T-helper 2 cell treated with Interferon-gamma antibody and Interleukin-4, amounts not matched to agents 5 μg/mL and 100 μg/mL, for 36 hours (primary cell): ENCODE measurements at places on chromosomes 2 and 18.

GRCh38 chr2:53087262-53087873 is 680.2 kb upstream of the CHAC2 start:
- H3K36me3 ChIP-seq = no peaks in the 10 kb centered on the region
- DNase-seq = no peak
- no peaks in the 10 kb centered on the region for H3K27me3 ChIP-seq
- no peak overlapping the region for H3K27ac ChIP-seq

DNA sequence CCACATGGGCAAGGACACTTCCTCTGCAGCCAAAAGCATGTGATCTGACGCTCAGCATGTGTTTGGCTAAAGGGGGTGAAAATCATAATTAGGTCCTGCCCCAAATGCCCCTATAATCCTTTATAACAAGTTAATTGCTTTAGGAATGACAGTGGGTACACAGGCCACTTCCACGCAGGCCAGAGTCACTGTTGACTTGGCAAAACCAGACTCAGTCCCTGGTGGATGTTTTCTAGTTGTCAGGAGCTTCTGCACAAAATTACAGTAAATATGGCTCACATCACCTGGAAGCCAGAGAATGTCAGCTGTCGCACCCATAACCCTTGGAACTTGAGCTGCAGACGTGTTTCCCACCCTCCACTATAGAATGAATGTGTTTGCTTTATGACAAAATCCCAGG is 13.3 kb upstream of the PXDN start:
- H3K27ac ChIP-seq = no peak overlapping the region
- no peaks in the 10 kb centered on the region for H3K36me3 ChIP-seq
- H3K4me1 ChIP-seq = no peaks in the 10 kb centered on the region
- no peak overlapping the region for H3K4me3 ChIP-seq
- no peaks in the 10 kb centered on the region for H3K27me3 ChIP-seq

- H3K4me3 ChIP-seq = no peak overlapping the region
- DNase-seq = peak; percentile 32
- H3K27ac ChIP-seq = no peak overlapping the region
- H3K27me3 ChIP-seq = no peaks in the 10 kb centered on the region
Observed at GRCh38 chr2:128178650-128179460, 87.9 kb downstream of the UGGT1 start.

DNA sequence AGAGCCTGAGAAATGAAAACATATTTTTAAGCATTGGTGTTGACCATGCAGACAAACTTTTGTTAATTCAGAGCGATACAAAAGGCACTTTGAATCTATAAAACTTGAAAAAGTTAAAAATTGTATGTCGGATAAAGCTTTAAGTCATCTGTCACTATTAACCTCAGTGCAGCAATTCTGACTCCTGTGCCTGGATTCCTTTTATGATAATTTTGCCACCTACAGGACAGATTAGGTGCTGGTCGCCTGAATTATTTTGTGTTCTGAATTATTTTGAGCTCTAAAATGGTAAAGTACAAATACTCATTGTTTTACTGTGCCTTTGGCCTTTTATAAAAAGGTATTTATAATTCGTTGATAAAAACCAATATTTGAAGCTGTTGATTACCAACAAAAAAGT is 19.4 kb upstream of the RNF138 start:
- H3K4me3 ChIP-seq = no peak overlapping the region
- H3K27ac ChIP-seq = no peak overlapping the region
- H3K4me1 ChIP-seq = peaks cover 41% of the 10 kb centered on the region
- H3K27me3 ChIP-seq = no peaks in the 10 kb centered on the region
- no peak for DNase-seq
- H3K36me3 ChIP-seq = peaks cover 57% of the 10 kb centered on the region

DNA sequence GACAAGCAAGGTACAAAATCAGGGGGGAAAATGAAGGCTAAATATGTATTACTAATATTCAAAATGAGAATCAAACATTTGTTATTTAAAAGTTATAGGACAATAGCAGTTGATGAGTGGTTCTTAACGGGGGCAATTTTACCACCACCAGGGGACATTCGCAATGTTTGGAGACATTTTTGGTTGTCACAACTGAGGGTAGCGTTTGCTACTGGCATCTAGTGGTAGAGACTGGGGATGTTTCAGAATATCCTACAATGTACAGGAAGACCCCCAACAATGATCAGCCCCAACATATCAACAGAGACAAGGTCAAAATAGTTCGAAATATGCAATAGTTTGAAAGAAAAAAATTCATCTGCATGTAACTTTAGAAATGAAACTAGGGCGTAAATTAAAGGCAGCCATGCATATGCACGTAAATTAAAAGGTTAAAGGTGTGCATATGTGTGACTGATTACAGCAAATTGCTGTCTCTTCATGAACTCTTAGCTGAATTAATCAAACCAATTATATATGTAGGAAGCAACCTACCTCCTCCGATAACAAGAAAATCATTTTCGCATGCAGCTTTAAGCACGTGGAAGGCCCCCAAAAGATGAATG is 61.2 kb upstream of the CUL3 start:
- no peaks in the 10 kb centered on the region for H3K36me3 ChIP-seq
- H3K4me1 ChIP-seq = no peaks in the 10 kb centered on the region
- no peak for DNase-seq

- H3K4me3 ChIP-seq = no peak overlapping the region
- H3K36me3 ChIP-seq = no peaks in the 10 kb centered on the region
- H3K4me1 ChIP-seq = peaks cover 3% of the 10 kb centered on the region
- peaks cover 45% of the 10 kb centered on the region for H3K27me3 ChIP-seq
- no peak overlapping the region for H3K27ac ChIP-seq
Observed at GRCh38 chr18:59700535-59700967, 3.3 kb upstream of the CCBE1 start.

DNA sequence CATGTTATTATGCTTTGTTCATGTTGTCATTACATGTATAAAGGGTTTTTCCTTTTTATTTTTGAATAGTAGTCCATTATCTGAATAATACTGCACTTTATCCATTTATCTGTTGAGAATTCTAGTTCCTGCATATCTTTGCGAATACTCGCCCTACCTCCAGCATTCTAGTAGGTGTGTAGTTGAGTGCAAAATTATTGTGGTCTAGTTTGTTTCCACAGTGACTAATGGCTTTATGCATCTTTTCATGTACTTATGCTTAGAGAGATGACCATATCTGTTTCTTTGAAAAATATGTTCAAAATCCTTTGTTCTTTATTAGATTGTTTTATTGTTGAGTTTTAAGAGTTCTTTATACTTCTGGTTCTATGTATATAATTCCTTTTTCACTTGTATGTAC is 48.8 kb downstream of the EIF5B start:
- H3K27me3 ChIP-seq = no peaks in the 10 kb centered on the region
- H3K36me3 ChIP-seq = peaks cover 41% of the 10 kb centered on the region
- no peak overlapping the region for H3K4me3 ChIP-seq
- no peak overlapping the region for H3K27ac ChIP-seq
- peaks cover 6% of the 10 kb centered on the region for H3K4me1 ChIP-seq

- peak overlapping the region; percentile 72 for H3K4me3 ChIP-seq
- no peak for DNase-seq
- H3K27ac ChIP-seq = peak overlapping the region; percentile 82
- H3K4me1 ChIP-seq = peaks cover 70% of the 10 kb centered on the region
Observed at GRCh38 chr2:204110751-204111516, 174.4 kb downstream of the ICOS start.

DNA sequence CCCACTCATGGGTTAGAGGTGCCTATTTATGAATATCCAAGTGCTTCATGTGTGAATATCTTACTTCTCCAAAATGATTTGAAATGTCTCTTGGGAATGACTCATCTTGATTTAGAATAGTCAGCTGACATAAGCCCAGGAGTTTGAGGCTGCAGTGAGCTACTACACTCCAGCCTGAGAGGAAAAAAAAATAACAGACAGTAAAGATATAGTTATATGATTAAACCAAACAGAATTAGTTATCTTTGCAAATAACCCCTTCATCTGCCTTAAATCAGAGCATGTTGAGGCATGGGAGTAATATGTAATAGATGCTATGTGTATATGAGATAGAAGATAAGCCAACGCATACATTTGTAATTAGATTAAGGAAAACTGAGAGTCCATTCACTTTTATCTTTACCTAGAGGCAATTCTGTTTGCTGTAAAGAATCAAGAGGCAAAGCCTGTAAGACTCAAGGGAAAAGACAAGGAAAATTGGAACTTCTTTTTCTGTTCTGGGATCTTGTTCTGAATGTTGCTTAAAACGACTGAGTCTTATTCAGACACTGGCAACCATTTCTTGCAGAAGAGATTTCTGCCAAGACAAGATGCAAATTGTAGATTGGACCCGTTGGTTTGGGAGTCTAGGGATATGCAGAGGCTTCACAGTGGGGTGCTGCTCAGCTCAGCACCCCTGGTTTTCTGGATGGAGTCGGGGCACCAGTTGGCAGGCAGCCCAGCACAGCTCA is 104.4 kb downstream of the LIPG start:
- peaks cover 27% of the 10 kb centered on the region for H3K27me3 ChIP-seq
- no peaks in the 10 kb centered on the region for H3K36me3 ChIP-seq
- no peak overlapping the region for H3K4me3 ChIP-seq
- no peak for DNase-seq
- no peak overlapping the region for H3K27ac ChIP-seq

DNA sequence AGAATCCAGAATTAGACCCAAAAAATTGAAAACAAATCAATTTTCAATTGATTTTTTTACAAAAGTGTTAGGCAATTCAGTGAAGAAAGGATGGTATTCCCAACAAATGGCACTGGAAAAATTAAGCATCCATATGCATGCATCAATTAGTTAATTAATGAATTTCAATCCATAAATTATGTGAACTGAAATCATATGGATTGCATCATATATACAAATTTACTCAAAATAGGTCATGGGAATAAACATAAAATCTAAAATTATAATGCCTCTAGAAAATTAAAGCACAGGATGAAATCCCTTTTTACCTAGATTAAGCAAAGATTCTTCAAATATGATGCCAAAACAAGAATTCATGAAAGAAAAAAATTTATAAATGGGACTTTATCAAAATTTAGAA is 213.9 kb upstream of the KLHL29 start:
- no peak overlapping the region for H3K27ac ChIP-seq
- no peaks in the 10 kb centered on the region for H3K27me3 ChIP-seq

- H3K27ac ChIP-seq = no peak overlapping the region
- H3K4me3 ChIP-seq = no peak overlapping the region
- H3K4me1 ChIP-seq = peaks cover 8% of the 10 kb centered on the region
- H3K36me3 ChIP-seq = no peaks in the 10 kb centered on the region
Observed at GRCh38 chr18:54232485-54233227, 8.2 kb upstream of the MBD2 start.

DNA sequence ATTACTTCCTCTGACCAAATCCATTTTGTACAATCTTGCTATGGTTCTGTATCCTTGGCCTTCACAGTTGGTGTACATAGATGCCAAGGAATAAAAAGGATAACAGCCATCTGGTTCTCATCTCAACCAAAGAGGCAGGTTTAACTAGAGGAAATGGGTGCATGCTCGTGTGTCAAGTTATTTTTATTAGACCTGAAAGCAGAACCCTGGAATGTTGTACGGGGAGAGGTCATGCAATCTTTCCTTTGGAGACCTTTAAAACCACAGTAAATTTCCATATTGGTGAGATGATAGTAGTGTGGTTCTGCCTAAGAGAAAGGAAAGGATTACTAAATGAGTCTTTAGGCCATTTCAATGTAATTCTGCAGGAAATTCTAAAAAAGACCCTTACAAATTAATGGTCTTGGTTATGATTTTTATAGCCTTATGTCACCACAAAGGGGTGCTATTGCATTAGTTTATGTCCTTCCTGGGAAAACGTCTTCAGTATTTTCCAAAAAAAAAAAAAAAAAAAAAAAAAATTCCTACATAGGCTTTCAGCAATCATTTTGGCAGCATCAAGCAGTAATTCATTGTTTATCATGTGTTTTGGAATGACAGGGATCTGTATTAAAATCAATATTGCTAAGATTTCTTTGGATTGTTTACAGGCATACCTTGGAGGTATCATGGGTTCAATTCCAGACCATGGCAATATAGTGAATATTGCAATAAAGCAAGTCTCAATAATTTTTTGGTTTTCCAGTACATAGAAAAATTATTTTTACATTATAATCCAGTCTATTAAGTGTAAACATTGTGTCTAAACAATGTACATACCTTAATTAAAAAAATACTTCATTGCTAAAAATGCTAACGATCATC is 270.8 kb downstream of the NYAP2 start:
- H3K27me3 ChIP-seq = no peaks in the 10 kb centered on the region
- H3K4me3 ChIP-seq = no peak overlapping the region
- no peaks in the 10 kb centered on the region for H3K36me3 ChIP-seq
- H3K4me1 ChIP-seq = no peaks in the 10 kb centered on the region
- H3K27ac ChIP-seq = no peak overlapping the region
- no peak for DNase-seq

GRCh38 chr2:219334076-219334475 is 1.5 kb upstream of the RESP18 start:
- H3K36me3 ChIP-seq = no peaks in the 10 kb centered on the region
- H3K4me3 ChIP-seq = no peak overlapping the region
- no peaks in the 10 kb centered on the region for H3K4me1 ChIP-seq
- DNase-seq = no peak

DNA sequence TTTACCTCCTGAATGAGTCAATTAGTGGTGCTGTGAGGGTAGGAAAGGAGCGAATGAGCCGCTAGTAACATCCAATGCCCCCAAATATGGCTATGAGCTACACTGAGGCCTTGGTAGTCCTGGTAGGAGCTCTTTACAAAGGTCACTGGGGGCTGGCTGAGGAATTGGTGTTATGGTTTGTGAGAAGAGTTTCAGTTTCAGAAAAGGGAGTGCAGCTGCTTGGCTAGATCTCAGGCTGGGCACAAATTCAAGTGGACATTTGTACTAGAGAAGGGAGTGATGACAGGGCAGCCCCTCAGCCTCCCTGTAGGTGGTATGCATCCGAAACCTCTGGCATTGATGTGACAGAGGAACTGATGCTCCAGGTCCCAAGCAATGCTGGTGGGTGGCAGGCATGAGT is 13.9 kb upstream of the PAIP2B start:
- H3K27ac ChIP-seq = no peak overlapping the region
- DNase-seq = no peak
- H3K4me1 ChIP-seq = no peaks in the 10 kb centered on the region
- H3K36me3 ChIP-seq = no peaks in the 10 kb centered on the region
- peaks cover 20% of the 10 kb centered on the region for H3K27me3 ChIP-seq
